CD14-positive monocyte (primary cell): ENCODE measurements at places on chromosomes 1 and 21.

GRCh38 chr1:110292031-110292741, 47.0 kb upstream of the RBM15 start:
- H3K36me3 ChIP-seq, result no peaks in the 10 kb centered on the region
- H3K27ac ChIP-seq, result no peak overlapping the region
- no peak for DNase-seq
- peaks cover 16% of the 10 kb centered on the region for H3K4me1 ChIP-seq
- H3K27me3 ChIP-seq, result no peaks in the 10 kb centered on the region

- H3K4me3 ChIP-seq, result no peak overlapping the region
- no peak for DNase-seq
- no peaks in the 10 kb centered on the region for H3K36me3 ChIP-seq
- no peaks in the 10 kb centered on the region for H3K27me3 ChIP-seq
- H3K4me1 ChIP-seq, result no peaks in the 10 kb centered on the region
Measured at GRCh38 chr21:25449950-25450349, 157.3 kb downstream of the MRPL39 start.

GRCh38 chr21:41662161-41662560, 104.7 kb downstream of the RIPK4 start:
- no peak for DNase-seq
- H3K4me3 ChIP-seq, result no peak overlapping the region
- no peaks in the 10 kb centered on the region for H3K36me3 ChIP-seq
- H3K27ac ChIP-seq, result no peak overlapping the region
- H3K4me1 ChIP-seq, result peaks cover 35% of the 10 kb centered on the region

DNA sequence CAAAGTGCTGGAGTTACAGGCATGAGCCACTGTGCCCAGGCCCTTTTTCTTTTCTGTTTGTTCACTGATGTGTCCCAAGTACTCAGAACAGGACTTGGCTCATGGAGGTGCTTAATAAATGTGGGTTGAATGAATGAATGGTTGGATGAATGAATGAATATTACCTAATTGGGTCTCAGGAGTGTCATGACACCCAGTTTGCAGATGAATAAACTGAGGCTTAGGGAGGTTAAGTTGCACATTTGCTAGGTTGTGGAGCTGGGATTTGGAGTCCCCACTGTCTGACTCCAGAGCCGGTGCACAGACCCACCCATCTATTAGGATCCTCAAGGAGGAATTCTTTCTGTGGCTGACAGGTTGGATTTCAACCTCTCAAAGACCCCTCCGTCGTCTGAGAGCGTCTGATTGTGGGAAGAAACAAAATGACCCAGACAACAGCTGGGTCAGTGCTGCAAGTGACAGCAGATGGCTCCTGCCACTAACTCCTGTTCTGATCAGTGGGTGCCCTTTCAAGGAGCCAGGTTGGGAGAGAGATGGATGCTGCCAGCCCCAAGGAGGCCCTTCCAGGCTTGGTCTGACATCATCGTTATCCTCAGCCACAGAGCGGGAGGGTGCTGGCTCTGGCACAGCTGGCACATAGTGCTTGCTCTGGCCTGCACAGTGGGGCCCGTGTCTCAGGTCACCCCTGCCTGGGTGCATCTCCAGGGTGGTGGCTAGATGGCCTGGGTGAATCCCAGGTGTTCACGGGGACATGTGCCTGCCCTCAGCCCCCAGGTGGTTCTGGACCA, 24.2 kb downstream of the ARHGEF10L start:
- H3K27ac ChIP-seq, result no peak overlapping the region

DNA sequence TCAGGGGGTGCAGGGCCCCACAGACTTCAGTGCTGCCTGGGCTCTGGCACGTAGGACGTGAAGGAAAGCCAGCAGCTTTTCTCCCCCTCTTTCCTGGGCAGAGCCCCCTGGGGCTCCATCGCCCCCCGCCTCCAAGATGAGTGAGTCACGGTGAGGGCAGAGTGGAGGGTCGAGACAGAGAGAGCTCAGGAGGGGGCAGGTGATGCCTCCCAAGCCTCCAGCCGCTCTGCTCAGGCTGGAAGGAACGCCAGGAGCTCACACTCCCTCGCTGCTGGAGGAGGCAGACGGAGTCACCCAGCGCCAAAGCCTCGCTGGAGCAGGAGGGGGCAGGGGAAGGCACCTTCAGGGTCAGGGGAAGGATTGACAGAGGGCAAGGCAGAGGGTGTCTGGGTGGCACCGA, 119.5 kb downstream of the CASZ1 start:
- H3K36me3 ChIP-seq, result no peaks in the 10 kb centered on the region
- no peaks in the 10 kb centered on the region for H3K27me3 ChIP-seq
- H3K4me1 ChIP-seq, result no peaks in the 10 kb centered on the region
- no peak overlapping the region for H3K27ac ChIP-seq
- no peak for DNase-seq
- no peak overlapping the region for H3K4me3 ChIP-seq

GRCh38 chr1:113792986-113793385, 19.3 kb downstream of the RSBN1 start:
- H3K27ac ChIP-seq, result no peak overlapping the region
- no peak for DNase-seq
- no peak overlapping the region for H3K4me3 ChIP-seq
- no peaks in the 10 kb centered on the region for H3K27me3 ChIP-seq
- peaks cover 71% of the 10 kb centered on the region for H3K36me3 ChIP-seq

DNA sequence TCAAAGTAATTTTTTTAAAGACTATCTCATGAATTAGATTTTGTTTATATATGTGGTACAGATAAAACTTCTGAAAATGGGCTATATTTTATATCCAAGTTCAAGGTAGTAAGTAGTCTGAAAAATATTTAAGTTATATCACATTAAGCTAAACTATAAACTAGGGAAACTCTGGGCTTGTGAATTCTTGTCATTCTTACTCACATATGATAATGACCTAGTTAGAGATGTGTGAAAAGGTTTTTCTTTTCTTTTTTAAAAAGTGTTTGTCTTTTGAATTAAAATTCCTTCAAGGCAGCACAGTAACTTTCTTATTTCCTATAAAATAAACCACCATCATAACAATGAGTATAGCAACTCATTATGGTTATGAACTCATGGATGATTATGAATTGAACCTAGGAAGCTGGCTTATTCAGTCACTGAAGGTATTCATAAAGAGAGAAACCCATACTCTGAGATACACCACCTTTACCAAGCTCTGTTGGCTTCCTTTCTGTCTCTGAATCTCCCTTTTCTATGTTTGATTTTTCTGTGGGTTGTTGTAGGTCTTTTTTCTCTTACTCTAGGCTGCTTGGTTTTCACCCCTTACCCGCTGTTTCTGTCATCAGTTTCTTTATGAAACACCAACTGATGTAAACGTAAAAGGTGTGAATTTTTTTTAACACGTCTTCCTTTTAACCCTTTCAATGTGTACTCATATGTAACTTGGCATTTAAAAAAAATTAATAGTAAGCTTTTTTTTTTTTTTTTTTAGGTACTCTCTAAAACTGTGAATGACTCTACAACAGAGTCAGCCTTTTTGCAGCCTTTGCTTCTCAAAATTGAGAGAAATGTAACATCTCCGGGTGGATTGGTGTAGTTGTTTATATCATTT, 25.2 kb downstream of the IL12RB2 start:
- no peak overlapping the region for H3K27ac ChIP-seq
- H3K27me3 ChIP-seq, result no peaks in the 10 kb centered on the region
- H3K4me3 ChIP-seq, result no peak overlapping the region

DNA sequence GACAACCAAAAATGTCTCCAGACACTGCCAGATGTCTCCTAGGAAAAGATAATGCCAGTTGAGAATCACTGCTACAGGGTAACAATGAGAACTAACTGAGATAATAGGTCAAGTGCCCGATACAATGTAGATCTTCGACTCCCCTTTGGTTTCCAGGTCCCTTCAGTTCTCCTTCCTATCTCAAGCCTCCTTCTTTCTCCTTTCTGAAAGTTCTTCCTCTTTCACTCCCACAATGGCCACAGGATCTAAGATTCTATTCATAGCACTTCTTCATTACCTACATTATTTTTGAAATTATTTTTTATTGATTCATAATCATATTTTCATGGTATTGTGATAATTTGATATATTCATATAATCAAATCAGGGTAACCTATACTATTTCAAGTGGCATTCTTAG, 6.3 kb downstream of the PFDN2 start:
- peak overlapping the region; percentile 30 for H3K4me3 ChIP-seq
- no peaks in the 10 kb centered on the region for H3K36me3 ChIP-seq
- no peaks in the 10 kb centered on the region for H3K27me3 ChIP-seq
- no peak overlapping the region for H3K27ac ChIP-seq
- peak; percentile 51 for DNase-seq

DNA sequence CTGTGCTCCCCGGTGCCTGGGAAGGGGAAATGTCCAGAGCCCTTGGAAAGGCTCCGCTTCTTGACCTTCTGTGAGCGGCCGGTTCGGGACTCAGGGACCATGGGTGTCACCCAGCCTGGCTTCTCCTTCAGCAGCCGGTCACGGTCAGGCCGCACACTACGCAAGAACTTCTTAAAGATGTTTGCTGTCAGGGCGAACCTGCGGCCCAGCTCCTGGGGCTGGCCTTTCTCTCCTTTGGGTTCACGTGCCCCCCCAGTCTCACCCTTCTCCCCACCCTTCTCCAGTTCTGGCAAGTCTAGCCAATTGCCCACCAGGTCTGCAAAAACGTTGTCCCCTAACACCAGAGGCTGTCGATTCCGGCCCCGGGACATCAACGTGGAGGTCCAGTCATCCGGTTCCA, 12.1 kb downstream of the INKA2 start:
- H3K4me3 ChIP-seq, result no peak overlapping the region
- H3K27me3 ChIP-seq, result no peaks in the 10 kb centered on the region
- no peak overlapping the region for H3K27ac ChIP-seq
- H3K36me3 ChIP-seq, result peaks cover 3% of the 10 kb centered on the region
- DNase-seq, result no peak

- no peaks in the 10 kb centered on the region for H3K27me3 ChIP-seq
- H3K36me3 ChIP-seq, result no peaks in the 10 kb centered on the region
- H3K27ac ChIP-seq, result no peak overlapping the region
- H3K4me3 ChIP-seq, result no peak overlapping the region
- DNase-seq, result no peak
Measured at GRCh38 chr1:221672239-221672645, 69.6 kb downstream of the DUSP10 start.

- H3K36me3 ChIP-seq, result no peaks in the 10 kb centered on the region
- H3K27ac ChIP-seq, result no peak overlapping the region
- H3K4me1 ChIP-seq, result peaks cover 4% of the 10 kb centered on the region
- no peak overlapping the region for H3K4me3 ChIP-seq
Measured at GRCh38 chr1:16046842-16047241, 3.3 kb downstream of the CLCNKB start.

- H3K27me3 ChIP-seq, result no peaks in the 10 kb centered on the region
- H3K4me1 ChIP-seq, result peaks cover 8% of the 10 kb centered on the region
- no peak for DNase-seq
- H3K27ac ChIP-seq, result no peak overlapping the region
- no peaks in the 10 kb centered on the region for H3K36me3 ChIP-seq
Measured at GRCh38 chr1:198913667-198914066, 274.8 kb downstream of the PTPRC start.

DNA sequence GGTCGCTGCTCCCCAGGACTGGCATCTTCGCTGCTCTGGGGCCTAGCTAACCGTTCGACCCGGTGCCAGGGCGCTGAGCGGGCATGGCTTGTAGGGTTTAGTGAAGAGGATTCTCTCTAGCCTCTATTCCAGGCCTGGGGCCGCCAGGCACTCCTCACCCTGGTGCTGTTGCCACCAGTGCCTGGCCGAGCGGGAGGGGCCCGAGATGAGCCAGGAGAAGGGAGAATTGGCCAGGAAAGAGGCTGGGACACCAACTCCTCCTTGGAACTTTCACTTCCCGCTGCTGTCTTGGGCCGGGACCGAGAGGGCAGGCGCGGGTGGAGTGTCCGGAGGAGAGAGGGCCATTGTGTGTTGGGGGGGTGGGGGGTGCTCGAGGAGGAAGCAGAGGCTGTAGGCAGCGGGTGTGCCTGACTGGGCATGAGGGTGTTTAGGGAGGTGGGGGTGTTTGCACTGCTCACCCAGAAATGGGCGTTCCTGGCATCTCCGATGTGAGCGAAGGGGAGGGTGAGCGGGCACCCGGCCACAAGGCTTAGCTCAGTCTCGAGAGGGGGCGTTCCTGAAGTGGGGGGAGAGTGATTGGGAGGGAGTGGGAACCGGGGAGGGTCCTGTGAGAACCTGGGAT, 772 bp downstream of the ADAM15 start:
- DNase-seq, result peak; percentile 42
- peak overlapping the region; percentile 60 for H3K4me3 ChIP-seq
- peak overlapping the region; percentile 54 for H3K27ac ChIP-seq
- H3K4me1 ChIP-seq, result peaks cover 28% of the 10 kb centered on the region

DNA sequence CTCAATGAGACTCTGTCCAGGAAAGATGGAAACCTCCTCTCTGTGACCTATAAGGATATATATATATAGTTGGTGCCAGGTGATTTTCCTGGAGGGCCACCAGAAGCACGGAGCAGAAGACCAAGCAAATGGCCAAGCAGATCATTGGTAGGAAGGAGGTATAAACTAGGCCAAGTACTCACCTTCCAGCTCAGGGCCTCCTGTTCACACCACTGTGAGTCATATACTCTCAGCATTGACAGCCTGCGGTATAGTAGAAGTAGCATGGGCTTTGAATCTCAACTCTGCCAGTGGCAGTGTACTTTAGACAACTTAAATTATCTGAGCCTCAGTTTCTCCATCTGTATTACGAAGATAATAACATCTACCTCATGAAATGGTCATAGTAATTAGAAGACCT, 15.4 kb downstream of the IL12RB2 start:
- H3K36me3 ChIP-seq, result no peaks in the 10 kb centered on the region
- no peaks in the 10 kb centered on the region for H3K27me3 ChIP-seq
- no peak overlapping the region for H3K27ac ChIP-seq
- no peak for DNase-seq
- no peak overlapping the region for H3K4me3 ChIP-seq

- H3K27me3 ChIP-seq, result no peaks in the 10 kb centered on the region
- H3K4me1 ChIP-seq, result no peaks in the 10 kb centered on the region
- H3K27ac ChIP-seq, result no peak overlapping the region
- H3K4me3 ChIP-seq, result no peak overlapping the region
- no peak for DNase-seq
Measured at GRCh38 chr1:48028218-48029069, 31.3 kb upstream of the TRABD2B start.

DNA sequence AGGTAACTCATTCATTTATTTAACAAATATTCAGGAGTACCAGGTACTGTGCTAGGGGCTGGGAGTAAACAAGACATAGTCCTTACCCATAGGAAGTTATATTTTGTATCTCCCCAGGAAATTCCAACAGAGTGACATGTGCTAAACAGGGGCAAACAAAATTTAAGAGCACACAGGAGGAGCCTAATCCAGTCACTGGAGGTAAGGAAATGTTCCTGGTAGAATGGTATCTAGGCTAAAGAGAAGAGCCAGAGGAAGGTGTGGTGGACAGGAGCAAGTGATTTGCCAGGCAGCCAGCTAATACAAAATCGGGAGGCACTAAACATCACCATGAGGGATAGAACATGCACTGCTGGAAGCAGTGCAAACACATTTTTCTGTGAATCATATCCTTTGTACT, 10.4 kb downstream of the TEX38 start:
- H3K36me3 ChIP-seq, result peaks cover 100% of the 10 kb centered on the region
- no peaks in the 10 kb centered on the region for H3K27me3 ChIP-seq
- peaks cover 1% of the 10 kb centered on the region for H3K4me1 ChIP-seq
- no peak for DNase-seq
- no peak overlapping the region for H3K27ac ChIP-seq

- no peak for DNase-seq
- H3K4me1 ChIP-seq, result peaks cover 30% of the 10 kb centered on the region
- H3K27ac ChIP-seq, result no peak overlapping the region
Measured at GRCh38 chr1:161008869-161009510, 12.0 kb downstream of the F11R start.
